Central memory CD4-positive, alpha-beta T cell (primary cell): ENCODE measurements at places on chromosomes 1 and 21.

GRCh38 chr1:234842726-234843641 is 233.0 kb upstream of the IRF2BP2 start:
- DNase-seq: peak; percentile 42

DNA sequence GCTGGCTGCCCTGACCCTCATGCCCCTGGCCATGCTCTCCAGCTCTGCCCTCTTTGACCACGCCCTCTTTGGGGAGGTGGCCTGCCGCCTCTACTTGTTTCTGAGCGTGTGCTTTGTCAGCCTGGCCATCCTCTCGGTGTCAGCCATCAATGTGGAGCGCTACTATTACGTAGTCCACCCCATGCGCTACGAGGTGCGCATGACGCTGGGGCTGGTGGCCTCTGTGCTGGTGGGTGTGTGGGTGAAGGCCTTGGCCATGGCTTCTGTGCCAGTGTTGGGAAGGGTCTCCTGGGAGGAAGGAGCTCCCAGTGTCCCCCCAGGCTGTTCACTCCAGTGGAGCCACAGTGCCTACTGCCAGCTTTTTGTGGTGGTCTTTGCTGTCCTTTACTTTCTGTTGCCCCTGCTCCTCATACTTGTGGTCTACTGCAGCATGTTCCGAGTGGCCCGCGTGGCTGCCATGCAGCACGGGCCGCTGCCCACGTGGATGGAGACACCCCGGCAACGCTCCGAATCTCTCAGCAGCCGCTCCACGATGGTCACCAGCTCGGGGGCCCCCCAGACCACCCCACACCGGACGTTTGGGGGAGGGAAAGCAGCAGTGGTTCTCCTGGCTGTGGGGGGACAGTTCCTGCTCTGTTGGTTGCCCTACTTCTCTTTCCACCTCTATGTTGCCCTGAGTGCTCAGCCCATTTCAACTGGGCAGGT is 3.8 kb downstream of the GPR61 start:
- no peak for DNase-seq

DNA sequence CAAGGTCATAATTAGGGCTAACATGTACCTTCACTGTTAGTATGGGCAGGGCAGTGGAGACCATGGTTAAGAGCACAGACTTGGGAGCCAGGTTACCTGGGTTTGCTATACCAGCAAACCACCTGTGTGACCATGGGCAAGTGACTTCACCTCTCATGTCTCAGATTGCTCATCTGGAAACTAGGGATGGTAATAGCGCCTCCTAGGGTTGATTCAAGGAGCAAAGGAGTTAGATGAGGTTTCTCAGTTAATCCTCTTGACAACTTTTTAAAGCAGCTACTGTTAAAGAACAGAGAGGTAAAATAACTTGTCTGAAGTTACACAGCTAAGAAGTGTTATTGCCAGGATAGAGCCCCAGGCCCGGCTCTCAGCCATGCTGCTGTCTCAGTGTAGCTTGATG is 790 bp upstream of the MATN1 start:
- no peak for DNase-seq

GRCh38 chr1:11558871-11559590 is 80.1 kb downstream of the DISP3 start:
- DNase-seq: no peak

GRCh38 chr1:184803180-184803492 is 48.5 kb upstream of the EDEM3 start:
- DNase-seq: no peak

DNA sequence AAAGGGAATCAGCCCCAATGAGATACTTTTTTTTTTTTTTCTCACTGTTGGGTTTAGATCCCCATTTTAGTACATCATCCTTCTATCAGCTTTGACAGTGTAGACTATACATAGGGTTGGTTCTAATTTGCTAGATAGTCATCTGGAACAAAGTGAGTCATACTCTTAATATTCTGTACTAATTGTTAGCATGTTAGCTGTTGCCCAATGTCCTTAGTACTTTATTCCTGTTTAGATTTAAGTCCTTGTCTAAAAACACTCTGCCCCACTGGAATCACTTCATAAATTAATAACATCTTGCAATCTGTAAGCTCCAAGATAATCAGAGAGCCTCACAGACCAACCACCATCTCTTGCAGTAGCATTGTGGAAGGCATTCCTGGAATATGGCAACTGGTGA is 209.8 kb upstream of the KIAA0040 start:
- no peak for DNase-seq

DNA sequence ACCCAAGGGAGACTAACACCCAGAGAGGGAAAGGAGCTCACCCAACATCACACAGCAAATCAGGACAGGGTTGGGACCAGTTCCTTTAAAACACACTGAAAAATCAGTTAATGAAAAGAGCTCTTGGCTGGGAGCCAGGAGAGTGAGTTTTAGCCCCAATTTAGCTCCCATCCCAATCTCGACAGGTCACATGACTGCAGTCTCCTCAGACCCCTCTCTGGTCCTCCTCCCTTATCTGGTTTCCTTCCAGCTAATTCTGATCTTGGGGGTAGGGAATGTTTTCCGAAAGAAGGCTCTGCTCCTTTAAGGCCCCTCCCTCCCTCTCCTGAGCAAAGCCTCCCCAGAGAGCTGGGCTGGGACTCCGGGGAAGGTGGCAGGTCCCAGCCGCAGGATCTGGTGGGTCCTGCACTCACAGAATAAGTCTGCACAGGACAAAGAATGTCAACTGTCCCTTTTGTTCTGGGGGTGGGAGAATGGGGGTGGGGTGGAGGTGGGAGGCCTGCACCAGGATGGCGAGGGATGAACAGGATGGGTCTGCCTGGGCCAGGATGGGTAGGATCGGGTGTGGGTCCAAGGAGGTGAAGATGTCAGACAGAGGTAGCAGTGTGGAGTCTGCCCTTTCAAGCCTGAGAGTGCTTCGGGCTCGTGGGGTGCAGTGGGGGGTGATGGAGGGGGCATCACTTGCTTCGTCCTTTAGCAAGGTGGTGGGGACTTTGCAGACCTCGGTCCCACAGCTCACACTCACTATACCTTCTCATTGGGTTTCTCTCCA is 57.3 kb upstream of the SSBP3 start:
- no peak for DNase-seq

DNA sequence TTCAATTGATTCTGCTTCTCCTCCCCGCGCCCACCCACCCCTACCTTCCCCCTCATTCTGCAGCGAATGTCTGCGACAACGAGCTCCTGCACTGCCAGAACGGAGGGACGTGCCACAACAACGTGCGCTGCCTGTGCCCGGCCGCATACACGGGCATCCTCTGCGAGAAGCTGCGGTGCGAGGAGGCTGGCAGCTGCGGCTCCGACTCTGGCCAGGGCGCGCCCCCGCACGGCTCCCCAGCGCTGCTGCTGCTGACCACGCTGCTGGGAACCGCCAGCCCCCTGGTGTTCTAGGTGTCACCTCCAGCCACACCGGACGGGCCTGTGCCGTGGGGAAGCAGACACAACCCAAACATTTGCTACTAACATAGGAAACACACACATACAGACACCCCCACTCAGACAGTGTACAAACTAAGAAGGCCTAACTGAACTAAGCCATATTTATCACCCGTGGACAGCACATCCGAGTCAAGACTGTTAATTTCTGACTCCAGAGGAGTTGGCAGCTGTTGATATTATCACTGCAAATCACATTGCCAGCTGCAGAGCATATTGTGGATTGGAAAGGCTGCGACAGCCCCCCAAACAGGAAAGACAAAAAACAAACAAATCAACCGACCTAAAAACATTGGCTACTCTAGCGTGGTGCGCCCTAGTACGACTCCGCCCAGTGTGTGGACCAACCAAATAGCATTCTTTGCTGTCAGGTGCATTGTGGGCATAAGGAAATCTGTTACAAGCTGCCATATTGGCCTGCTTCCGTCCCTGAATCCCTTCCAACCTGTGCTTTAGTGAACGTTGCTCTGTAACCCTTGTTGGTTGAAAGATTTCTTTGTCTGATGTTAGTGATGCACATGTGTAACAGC is 339.9 kb downstream of the NTNG1 start:
- DNase-seq: no peak

DNA sequence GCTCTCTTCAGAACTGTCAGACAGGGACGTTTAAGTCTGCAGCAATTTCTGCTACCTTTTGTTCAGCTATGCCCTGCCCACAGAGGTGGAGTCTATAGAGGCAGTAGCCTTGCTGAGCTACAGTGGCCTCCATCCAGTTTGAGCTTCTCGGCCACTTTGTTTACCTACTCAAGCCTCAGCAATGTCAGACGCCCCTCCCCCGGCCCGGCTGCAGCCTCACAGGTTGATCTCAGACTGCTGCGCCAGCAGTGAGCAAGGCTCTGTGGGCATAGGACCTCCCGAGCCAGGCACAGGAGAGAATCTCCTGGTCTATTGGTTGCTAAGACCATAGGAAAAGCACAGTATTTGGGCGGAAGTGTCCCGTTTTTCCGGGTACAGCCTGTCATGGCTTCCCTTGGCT is 89.9 kb upstream of the PDC start:
- DNase-seq: no peak

- DNase-seq: peak; percentile 19
These were observed 8.0 kb downstream of the SDHB start for GRCh38 chr1:17045634-17046333.

DNA sequence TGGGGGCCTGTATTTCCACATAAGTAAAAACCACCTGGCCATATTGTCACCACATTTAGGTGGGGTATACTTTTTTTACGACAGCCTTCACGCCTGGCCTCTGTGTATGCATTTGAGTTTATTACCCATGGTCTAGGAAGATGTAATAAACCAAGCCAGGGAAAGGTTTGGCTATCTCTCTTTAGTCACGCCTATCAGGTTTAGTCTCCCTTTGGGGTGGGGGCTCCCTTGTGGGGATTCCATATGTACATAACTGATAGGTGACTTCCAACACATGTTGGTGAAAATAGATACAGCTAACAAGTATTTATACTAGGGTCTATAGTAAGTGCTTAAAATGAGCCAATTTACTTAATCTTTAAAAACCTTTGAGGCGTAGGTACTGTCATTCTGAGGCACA is 4.2 kb downstream of the YBX1 start:
- no peak for DNase-seq

DNA sequence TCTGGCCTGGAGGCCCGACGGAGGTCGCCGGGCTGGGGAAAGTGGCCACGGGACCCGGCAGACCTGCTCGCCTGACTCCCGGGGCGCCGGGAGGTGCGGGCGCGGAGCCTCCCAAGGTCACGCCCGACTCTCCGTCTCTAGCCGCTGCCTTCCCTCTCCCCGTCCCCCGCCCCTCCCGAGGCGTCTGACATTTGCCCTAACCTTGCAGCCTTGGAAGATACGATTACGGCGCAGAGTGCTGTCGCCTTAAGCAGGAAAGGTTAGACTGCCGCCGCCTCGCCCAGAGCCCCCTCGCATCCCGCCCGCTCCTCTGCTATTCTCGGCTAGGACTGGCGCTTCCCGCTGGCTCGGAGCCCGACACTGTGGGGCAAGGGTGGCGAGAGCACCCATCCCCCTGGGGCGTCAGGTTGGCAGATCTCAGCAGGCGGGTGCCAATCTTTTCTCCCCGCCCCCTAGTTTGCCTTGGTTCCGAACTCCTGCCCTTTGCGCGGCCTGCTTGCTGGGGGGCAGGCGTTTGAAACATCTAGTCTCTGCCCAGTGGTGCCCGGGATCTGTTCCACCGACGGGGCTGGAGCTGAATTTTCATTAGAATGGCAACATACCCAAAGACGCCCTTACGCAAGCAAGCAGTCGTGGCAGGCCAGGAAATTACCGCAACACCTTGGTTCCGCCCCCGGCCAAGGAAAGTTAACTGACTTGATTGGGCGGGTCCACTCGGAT is 835 bp downstream of the PGM1 start:
- peak; percentile 84 for DNase-seq

DNA sequence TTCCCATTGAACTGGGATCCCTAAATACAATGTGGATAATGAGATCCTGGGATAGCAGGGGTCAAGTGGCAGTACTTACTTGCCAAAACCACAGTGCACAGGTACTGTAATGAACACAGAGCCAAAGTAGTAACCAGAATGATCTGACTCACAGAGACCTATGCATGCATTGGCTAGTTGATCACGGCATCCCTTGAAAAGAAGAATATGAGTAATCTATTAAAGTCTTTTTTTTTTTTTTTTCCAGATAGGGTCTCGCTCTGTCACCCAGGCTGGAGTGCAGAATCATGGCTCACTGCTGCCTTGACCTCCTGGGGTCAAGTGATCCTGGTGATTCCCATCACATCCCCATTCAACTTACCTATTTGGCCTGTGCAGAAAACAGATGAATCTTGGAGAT is 29.4 kb upstream of the EIF4G3 start:
- no peak for DNase-seq

GRCh38 chr1:47901001-47901575 is 96.1 kb downstream of the TRABD2B start:
- no peak for DNase-seq

- DNase-seq: no peak
These were observed 48.1 kb upstream of the ENAH start for GRCh38 chr1:225700889-225701465.

DNA sequence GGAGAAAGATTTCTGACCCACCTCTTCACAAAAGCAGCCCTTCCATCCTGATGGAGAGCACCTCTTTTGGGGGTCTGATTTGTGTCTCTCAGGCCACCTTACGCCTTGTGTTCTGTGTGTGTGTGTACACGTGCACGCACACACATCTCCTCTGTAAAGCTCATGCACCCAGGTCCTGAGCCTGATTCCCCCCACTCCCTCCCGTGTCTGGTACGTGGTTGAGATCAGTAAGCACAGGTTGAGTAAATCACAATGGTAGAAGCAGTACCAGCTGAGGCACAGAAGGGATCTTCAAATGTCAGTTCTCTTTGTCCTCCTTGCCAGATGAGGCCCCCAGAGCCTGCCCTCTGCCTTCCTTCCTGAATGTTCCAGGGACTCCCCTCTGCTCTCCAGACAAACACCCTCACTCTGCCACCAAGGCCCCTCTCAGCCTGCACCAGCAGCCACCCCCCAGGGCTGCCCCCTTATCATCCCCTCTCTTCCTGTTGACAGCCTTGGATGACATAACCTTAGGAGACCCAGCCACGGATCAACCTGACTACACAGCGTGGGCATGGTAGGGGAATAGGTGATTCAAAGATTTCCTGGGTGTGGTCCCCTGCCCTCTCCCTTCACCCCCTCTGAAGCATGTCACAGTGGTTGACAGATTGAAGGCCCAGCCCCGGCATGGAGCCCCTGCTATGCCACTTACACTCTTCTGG is 112.8 kb downstream of the HIVEP3 start:
- DNase-seq: no peak

- no peak for DNase-seq
These were observed 136.2 kb downstream of the DPYD start for GRCh38 chr1:97784661-97785060.

DNA sequence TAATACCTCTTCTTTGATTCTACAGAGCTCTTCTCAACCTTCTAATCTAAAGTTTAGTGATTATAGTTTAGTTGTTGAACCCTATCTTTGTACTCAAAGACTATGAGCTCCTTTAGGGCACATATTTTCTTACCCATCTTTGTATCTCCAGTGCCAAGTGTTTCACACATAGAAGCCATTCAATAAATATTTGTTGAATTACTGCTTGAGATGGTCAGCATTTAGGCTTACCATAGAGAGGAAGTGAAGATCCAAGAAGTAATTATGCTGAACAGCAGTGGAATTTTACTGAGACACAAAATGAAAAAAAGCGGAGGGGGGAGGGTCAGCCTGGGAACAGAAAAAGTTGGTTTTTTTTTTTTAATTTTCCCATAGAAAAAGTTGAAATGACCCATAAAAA is 21.9 kb downstream of the PIK3R3 start:
- no peak for DNase-seq

- DNase-seq: no peak
These were observed 122.8 kb downstream of the PLPP3 start for GRCh38 chr1:56456435-56457101.

- DNase-seq: no peak
These were observed 39.6 kb downstream of the SLC45A1 start for GRCh38 chr1:8357329-8358101.
